H54 (cell line): ENCODE measurements at places on chromosomes 7 and 10.

GRCh38 chr7:131074585-131074984 lies 253.1 kb upstream of the MKLN1 start:
- DNase-seq = no peak

DNA sequence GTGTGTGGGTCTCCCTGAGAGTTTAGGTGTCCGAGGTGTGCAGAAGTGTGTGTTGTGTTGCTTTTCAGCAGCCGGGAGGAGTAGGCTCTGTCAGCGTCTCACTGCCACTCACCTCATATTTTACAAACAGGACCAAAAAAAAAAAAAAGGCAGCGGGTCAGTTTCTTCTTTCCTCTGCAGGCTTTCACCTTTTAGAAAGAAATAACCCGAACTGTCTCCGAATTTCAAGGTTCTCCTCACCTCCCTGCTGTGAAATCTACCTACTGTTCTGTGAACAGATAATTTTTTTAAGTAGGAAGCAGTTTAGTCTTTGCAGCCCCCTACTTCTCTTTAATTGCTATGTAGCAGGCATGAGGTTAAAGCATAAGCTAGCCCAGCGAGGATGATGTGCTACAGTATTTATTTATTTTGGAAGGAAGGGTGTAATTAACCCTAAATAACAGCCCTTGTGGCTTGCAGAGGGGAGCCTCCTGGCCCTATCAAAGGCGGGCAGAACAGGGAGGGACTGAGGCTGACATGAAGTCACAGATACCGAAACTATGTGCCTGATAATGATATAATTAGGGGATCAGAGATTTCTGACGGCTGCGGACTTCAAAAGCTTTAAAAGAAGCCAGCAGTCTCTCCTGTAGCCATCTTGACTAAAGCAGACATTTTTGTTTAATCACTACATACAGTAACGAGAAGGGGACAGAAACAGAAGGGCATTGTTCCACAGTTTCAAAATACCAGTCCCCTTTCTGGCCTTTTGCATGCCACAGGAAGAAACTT lies 1.6 kb downstream of the BAMBI start:
- DNase-seq = no peak

DNA sequence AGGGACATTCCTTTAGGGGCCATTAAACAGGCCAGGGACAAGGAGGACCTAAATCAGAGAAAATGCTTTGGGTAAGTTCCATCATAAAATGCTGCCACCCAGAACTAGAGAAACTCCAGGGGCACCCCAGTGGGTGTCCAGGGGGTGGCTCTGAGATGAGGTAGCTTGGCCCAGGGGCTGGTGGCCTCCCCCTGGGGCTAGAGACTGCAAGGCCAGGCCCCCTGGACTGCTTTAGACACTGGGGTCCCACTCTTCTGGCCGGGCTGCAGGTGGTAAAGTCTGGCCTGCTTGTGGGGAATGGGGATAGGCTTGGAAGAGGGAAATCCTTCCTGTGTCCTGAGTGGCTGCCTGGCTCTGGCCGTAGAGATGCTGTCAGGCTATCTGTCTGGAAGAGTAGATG lies 169.6 kb upstream of the PODXL start:
- no peak for DNase-seq

DNA sequence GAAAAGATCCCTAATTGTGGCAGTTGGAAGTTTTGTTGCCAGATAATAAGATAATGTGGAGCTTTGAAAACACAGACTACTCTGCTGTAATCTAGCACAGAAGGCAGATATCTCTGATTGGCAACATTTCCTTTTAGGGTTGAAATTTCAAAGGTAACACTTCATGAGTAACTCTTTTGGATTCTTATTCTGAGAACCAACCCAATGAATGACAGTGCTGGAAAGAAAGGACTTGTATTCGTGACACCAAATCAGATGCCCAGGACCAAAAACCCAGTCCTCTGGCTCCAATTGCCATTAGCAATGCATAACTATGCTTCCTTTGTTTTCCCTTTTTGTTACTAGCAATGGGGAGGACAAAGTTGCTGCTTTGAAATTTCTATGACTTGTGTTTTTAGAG lies 41.0 kb upstream of the ELMO1 start:
- no peak for DNase-seq

GRCh38 chr7:30970074-30970473 lies 6.3 kb downstream of the GHRHR start:
- DNase-seq = no peak

GRCh38 chr7:138072726-138073125 lies 3.5 kb upstream of the AKR1D1 start:
- DNase-seq = no peak

- DNase-seq = peak; percentile 55
Observed at GRCh38 chr7:150778738-150779301, 21.3 kb downstream of the TMEM176B start.

DNA sequence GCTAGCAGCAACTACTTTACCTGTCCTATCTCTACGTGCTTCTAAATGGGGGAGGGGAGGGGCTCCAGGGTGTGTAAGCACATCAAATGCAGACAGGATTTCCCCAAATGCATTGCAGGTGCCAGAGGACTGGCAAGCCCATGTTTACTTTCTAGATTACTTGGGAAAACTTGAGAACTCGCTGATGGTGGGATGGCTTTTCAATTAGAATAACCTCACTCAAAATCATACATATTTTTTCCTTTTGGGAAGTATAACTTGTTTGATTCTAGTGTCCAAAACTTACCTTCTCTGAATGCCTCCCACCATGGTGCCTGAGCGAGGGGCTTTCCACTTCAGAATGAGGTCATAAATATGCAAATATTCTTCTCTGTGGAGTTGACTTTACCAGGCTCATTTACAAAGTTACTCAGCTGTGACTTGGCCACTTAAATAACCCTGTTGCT lies 191.3 kb upstream of the RHOBTB1 start:
- no peak for DNase-seq

- DNase-seq = no peak
Observed at GRCh38 chr7:116786791-116787443, 75.5 kb upstream of the CAPZA2 start.

- DNase-seq = no peak
Observed at GRCh38 chr10:118272149-118272721, 69.9 kb downstream of the FAM204A start.

DNA sequence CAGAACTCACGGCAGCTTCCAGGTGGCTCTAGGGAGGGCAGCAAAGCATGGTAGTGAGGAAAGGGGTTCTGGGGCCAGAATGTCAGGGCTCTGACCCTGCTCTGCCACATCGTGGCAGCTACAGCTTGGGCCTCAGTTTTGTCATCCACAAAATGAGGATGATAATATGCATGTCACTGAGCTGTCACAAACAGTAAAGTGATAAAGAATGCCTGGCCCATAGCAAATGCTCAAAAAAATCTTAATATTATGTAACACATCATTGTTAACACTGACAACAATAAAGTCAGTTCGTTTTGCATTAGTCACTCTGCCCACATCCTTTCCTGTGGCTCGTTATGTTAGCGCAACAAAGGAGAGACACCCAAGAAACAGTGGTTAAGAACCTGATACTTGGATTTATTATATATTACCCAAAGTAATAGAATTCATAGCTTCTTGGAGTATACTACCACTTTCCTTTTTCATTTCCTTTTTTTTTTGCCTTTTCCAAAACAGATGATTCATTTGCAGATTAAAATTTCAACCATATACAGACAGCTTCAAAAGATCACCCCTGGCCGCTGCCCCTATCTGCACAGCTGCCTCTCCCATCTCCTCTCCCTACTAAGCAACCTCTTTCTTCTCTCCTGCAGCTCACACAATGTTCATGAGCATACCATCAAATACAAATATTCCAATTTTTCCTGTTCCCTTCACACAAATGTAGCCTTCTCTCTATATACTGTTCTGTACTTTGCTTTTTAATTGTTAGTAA lies 45.5 kb upstream of the DDC start:
- peak; percentile 59 for DNase-seq

- DNase-seq = peak; percentile 6
Observed at GRCh38 chr7:124276005-124276622, 243.2 kb upstream of the TMEM229A start.

GRCh38 chr10:98361131-98362025 lies 53.6 kb downstream of the PYROXD2 start:
- peak; percentile 91 for DNase-seq
